Natural killer cell (primary cell): ENCODE measurements at places on chromosomes 4 and X.

GRCh38 chrX:69293776-69294601 lies 128.7 kb upstream of the PJA1 start:
- no peaks in the 10 kb centered on the region for H3K36me3 ChIP-seq
- H3K4me1 ChIP-seq, result no peaks in the 10 kb centered on the region
- no peaks in the 10 kb centered on the region for H3K27me3 ChIP-seq

- no peak for DNase-seq
- H3K4me3 ChIP-seq, result no peak overlapping the region
- no peaks in the 10 kb centered on the region for H3K36me3 ChIP-seq
- no peak overlapping the region for H3K27ac ChIP-seq
- no peaks in the 10 kb centered on the region for H3K4me1 ChIP-seq
Measured at GRCh38 chr4:155587766-155588165, 78.9 kb upstream of the GUCY1A1 start.

- DNase-seq, result no peak
- H3K27ac ChIP-seq, result no peak overlapping the region
- H3K4me1 ChIP-seq, result no peaks in the 10 kb centered on the region
- no peaks in the 10 kb centered on the region for H3K36me3 ChIP-seq
Measured at GRCh38 chr4:117357437-117357836, 272.1 kb upstream of the TRAM1L1 start.

DNA sequence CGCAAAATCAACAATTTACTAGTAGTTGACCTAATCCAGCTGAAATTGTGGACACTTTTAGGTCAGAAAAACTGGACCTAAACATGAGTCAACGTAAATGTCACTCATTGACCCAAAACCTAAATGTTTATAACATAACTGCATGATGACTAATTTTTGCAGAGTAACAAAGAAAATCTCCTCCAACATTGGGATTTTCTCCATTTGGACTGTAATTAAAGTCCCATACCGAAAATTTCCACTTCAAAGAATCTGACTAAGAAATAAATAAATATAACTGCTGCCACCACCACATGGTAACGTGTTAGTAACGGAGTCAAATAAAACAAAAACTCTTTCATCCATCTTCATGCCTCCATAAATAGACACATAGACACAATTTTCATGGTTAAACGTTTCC lies 1.9 kb downstream of the ADGRA3 start:
- no peaks in the 10 kb centered on the region for H3K36me3 ChIP-seq
- H3K27ac ChIP-seq, result no peak overlapping the region
- no peak for DNase-seq
- no peak overlapping the region for H3K4me3 ChIP-seq
